ENCODE measurements at places on chromosomes 3 and 15.
A peak's percentile ranks its signal among the peaks of the same experiment; 100 is the strongest.

- DNase-seq, result no peak
These were observed 389.0 kb upstream of the THBS1 start for GRCh38 chr15:39191871-39192291.

DNA sequence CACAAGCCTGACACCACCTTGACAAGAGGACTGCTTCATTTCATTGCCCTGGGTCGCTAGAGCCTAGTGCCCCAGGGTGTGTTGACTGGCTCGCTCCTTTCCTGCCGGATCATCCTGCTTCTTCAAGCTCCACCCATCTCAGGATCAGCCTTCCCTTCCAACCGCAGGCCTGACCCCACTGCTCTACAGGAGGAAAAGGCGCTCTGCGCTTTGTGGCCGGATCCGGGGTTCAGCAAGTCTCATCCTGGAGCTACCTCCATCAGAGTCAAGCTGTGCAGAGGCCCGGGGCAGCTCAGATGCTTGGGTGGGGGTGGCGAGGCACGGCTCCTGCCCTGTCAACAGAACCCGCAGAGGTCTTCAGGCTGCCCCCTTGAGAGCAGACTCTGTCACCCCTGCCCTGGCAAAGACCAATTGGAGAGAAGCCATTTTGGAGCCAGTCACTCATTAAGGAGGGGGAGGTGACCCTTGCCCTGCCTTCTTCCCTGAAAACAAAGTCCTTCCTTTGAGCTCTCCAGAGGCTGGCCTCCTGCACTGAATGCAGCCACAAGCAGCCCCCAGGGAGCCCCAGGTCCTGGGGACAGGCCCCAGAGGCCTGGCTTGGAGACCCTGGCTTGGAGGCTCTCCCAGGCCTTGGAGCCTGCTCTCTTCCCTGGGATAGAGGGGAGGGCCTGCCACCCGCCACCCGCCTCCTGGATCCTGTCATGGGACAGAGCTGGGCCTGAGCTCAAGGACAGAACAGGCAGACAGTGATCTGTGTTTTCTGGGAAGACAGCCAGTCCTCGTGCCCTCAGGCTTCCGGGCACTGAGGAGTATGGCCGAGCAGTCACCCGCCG is 80.3 kb downstream of the CPN2 start:
- DNase-seq, result peak; percentile 96

DNA sequence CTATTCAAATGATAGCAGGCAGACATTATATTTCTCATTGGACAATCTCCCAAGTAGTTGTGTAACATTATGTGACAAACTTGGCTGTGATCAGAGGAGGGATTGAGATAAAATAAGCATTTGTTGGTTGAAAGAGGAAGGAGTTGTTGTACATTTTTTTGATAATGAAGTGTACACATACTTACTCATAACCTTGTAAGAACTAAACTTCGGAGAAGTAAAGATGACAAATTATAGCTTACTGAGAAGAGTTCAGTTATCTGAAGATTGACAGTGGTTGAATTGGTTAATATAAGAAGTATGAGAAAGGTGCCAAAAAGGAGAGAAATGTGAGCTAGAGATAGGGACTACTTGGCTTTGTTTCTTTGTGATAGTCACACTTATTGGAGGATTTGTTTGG is 32.6 kb downstream of the STT3B start:
- no peak for DNase-seq

GRCh38 chr3:156456771-156457224 is 98.1 kb downstream of the SSR3 start:
- no peak for DNase-seq

GRCh38 chr3:191637611-191638010 is 176.6 kb downstream of the PYDC2 start:
- DNase-seq, result no peak

- DNase-seq, result peak; percentile 57
These were observed 316.0 kb downstream of the CLSTN2 start for GRCh38 chr3:140250945-140251344.

- DNase-seq, result no peak
These were observed 97.4 kb downstream of the CBLB start for GRCh38 chr3:105771392-105771791.

DNA sequence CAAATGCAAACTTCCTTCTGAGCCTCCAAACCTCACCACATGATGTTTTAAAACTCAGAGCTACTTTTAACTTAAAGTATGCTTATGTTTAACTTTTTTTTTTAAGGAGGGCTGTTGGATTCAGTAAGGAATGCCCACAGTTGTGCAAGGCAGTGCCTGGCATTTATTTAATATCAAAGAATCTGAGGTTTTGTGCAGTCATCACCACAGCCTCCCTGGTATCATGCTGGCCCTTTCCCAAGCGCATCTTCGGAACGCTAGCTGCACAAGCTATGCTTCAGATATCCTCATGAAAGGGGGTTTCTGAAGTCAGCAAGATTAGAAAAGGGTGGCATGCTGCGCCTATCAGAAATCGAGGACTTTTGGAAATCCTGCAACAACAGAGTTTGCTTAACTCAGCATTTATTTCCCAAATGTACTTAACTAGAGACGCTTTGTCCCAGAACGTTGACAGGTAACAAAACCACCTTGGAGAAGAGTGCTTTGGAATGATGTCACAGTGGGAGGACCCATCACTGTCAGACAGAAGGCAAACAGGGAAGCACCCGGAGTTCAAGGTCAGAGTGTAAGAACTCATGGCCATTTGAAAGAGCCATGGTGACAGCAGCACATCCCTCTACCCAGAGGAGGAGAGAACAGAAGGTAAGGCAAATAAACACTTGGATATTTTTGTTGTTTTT is 120.2 kb upstream of the IGF1R start:
- no peak for DNase-seq

DNA sequence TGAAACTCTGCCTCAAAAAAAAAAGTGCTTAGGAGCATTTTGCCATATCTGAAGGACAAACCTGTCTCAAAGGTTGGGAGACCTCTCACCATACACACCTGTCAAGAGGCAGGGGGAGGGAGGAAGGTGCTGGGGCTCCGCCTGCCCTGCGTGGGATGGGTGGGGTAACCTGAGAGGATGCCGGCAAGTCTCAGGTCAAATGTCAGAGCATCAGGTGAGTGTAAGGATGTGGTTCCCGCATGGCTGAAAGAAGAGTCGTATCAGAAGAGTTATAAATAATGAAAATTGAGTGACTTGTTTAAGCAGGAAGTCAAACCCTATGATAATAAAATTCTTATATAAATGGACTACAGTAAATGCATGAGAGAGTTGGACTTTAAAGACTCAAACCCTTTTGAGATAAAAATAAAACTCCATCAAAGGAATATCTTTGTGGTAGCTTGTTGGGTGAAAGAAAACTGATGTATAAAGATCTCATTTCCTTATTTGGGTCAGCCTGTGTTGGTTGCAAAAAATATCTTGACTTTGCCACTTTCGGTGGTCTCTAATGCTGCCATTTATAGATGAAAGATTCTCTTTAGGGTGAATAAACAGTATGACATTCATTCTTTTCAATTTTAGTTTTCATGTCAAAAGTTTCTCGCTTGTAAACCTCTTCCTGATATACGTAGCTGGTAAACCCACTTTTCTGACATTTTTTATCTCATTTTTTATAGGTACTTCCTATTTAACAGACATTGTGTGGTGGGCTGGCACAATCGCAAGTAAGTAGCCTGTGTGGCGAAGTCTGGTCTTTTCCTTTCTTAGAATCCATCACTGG is 23.8 kb downstream of the NIPA1 start:
- no peak for DNase-seq

- no peak for DNase-seq
These were observed 326.1 kb upstream of the LRRFIP2 start for GRCh38 chr3:37500518-37500917.

DNA sequence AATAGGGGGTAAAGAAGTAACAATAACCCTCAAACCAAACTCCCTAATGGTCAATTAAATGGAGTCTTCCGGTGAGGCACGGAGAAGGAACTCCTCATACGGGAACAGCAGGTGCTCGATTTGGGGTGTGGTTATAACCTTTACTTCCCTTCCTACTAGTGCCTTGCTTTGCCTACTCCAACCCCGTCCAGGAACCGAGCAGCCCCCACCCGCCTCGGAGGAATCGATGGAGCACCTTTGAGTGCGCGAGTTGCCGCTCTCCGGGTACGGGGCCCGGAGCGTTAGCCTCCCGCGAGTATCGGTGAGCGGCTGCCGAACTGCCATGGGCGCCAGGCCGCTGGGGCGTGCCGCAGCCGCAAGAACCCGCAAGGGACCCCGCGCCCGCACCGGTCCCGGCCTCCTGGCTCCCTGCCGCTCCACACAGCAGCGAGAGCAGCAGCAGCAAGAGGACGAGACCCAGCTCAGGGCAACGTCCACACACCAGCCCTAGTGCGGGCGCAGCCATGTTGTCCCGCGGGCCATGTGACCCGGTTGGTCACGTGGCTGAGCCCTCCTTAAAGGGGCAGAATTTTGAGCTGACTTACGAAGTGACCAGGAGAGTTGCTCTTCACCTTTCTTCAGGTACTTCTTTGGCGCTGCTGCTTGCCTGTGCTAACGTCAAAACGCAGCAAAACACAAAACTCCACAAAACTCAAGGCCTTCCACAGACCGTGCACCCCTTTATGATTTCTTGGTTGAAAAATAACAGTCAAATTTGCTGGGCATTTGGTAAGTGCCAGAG is at the start of gene SUMF1:
Gene SUMF1, minus strand, starts transcription at position 529 of the 781 bp plus-strand sequence. Its CDS starts 24 bp downstream, at position 505.
- DNase-seq, result no peak

GRCh38 chr3:109863701-109864100 is 526.4 kb upstream of the DPPA4 start:
- DNase-seq, result no peak
